ENCODE measurements at places on chromosomes 4 and X.

GRCh38 chr4:3252480-3252828 lies 3.5 kb downstream of the MSANTD1 start:
- DNase-seq, result no peak

DNA sequence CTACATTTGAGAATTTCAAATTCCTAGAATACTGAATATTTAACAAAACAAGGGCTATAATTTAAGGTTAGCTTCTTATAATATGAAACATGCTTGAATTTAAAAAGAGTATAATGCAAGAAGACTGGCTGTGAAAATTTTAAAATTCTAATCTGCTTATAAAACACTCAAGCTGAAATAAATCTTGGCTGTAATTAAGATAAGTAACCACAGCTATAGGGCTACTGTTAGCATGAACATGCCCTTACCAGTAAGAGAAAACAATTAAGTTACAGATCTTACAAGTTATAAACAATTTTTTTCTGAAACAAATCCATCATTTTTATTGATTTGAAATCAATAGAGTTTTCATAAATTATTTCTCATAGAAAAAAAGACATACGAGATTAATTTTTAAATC lies 148.2 kb downstream of the INPP4B start:
- DNase-seq, result no peak

DNA sequence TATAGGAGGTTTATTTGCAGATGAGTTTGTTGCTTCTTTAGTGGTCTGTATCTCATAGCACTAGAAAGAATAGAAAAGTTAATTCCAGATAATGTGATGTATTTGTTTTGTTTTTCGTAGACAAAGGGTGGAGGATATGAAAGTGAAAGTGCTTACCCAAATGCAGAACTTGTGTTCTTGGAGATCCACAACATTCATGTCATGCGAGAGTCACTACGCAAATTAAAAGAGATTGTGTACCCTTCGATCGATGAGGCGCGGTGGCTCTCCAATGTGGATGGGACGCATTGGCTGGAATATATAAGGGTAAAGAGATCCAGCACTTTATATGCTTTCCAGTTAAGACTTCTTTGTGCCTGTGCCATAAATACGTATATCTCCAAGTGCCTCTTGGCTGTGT lies 43.3 kb downstream of the MTMR1 start:
- DNase-seq, result no peak

GRCh38 chr4:96766359-96766758 lies 926.5 kb downstream of the PDHA2 start:
- no peak for DNase-seq

- no peak for DNase-seq
Measured at GRCh38 chr4:138492176-138492575, 250.0 kb upstream of the SLC7A11 start.

- DNase-seq, result no peak
Measured at GRCh38 chr4:147825451-147826287, 93.8 kb downstream of the ARHGAP10 start.

GRCh38 chrX:154436983-154437752 lies at the start of gene GDI1:
GDI1 (plus strand) TSS chrX:154437154; CDS start chrX:154437255, 101 bp downstream.
- no peak for DNase-seq

All from stimulated activated CD4-positive, alpha-beta T cell treated with anti-CD3 and anti-CD28 coated beads, Interleukin-12 subunit alpha, Interleukin-12 subunit beta, amount 100 ng/mL, for 24 hours (primary cell).